ENCODE measurements at places on chromosomes 7 and 10.
A peak's percentile ranks its signal among the peaks of the same experiment; 100 is the strongest.

GRCh38 chr10:11824376-11824775, 1.2 kb downstream of the PROSER2 start:
- DNase-seq: no peak

GRCh38 chr7:18400726-18401125, 94.8 kb upstream of the HDAC9 start:
- DNase-seq: no peak

GRCh38 chr7:143299840-143300239, 11.7 kb downstream of the CASP2 start:
- DNase-seq: peak; percentile 19

- DNase-seq: no peak
Observed at GRCh38 chr10:111716032-111716431, 467.5 kb downstream of the GPAM start.

GRCh38 chr7:134201569-134202261, 74.6 kb downstream of the LRGUK start:
- no peak for DNase-seq

GRCh38 chr10:122796796-122797195, 48.9 kb downstream of the CUZD1 start:
- no peak for DNase-seq

GRCh38 chr7:19665399-19666008, 43.3 kb downstream of the POLR1F start:
- peak; percentile 2 for DNase-seq

DNA sequence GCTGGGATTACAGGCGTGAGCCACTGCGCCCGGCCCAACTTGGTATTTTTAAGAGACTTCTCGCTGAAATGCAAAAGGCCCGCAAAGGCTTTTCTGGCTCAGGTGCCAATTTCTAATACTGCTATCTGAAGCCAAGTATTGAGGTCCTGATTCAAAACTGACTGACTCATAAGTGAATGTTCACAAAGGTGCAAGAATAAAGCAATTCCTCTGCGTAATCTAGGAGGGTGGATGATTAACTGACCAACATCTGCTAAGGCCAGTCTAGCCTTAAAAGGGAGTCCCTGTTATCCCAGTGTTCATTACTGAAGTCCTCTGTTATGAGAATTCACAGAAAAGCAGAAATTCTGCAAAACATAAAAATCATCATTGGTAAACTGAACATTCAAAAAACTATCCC, 111.4 kb downstream of the SRPK2 start:
- no peak for DNase-seq

GRCh38 chr7:5455175-5455574, 31.5 kb upstream of the TNRC18 start:
- no peak for DNase-seq

DNA sequence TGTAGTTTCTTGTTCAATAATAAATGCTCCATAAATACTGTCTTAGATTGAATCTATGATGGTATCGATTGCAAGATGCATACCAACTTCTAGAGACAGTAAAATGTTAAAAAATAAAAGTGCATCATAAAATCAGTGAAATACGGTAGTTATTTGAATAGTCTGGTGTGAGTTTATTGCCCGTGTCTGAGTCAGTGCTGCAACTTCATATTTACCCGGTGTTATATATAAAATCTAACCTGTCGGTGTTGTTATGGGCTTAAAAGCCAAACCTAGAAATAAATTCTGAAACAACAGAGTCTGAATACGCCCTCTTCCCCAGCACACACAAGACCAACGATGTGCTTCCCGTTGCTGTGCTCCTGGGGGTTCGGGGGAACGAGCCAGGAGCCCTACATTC, 16.3 kb downstream of the MACROH2A2 start:
- no peak for DNase-seq

DNA sequence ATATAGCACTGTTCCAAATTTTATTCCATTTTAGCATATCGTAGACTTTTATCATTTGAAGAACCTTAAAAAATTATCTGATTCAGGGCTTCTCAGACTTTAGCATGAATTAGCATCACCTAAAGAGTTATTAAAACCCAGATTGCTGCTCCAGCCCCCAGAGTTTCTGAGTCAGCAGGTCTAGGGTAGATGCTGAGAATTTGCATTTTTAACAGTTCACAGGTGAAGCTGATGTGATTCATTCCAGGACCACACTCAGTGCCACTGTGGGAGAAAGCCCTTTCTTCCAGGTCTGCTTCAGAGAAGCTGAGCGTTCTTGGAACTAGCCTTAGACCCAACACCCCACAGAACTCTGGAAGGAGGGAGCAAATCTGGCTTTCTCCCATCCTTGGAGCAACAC, 174.1 kb upstream of the YAE1 start:
- DNase-seq: no peak

- no peak for DNase-seq
Observed at GRCh38 chr7:36153571-36154097, 580 bp downstream of the EEPD1 start.

DNA sequence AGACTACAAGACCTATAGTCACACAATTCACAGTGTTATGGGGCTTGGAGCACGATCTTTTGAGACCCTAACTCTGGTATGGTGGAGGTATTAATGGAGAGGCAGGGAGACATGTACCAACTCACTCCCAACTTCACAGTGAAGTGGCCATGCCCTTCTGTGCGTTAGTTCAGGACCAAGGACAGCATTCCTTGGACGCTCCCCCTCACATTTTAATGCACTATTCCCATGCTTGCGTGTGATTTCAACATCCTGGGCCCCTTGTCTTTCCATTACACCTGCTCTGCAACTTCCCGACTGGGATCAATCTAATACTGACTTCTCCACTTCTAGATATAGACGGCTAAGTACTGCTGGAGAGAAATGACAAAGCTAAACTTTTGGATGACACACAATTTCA, 72.7 kb downstream of the PLCE1 start:
- DNase-seq: no peak

- DNase-seq: no peak
Observed at GRCh38 chr10:92208157-92208720, 82.6 kb downstream of the CPEB3 start.

- no peak for DNase-seq
Observed at GRCh38 chr7:132511387-132511786, 64.9 kb downstream of the PLXNA4 start.

DNA sequence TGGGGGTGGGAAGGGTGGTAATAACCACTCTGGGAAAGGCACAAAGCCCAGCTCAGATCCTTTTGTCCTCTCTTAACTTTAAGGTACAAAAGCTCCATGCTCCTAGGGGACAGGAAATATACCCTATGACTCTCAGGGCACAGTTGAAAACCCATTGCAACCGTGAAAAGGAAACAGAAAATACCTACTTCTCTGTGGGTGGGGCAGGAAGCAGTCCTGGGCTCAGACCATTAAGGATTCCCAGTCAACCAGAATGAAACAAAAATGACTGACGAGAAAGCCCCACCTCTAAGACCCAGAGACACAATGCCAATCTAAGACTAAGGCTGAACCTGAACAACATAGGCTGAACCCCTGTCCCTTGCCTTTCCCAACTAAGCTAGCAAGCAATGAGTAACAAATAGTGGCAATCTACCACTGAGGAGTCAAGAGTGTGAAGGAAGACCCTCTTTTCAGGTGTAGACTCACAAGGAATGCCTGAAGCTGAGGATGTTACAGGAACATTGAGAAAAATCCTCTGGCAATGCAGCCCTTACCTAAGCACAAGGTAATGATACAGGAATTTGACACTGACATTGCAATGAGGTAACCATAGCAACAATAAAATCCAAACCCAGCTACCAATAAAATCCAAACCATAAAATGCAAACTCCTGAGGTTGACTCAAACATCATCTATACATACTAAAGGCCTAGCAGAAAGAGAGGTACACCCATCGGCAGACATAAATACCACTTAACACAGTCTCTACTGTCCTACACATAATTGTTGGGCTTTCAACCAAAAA, 380.1 kb downstream of the HPSE2 start:
- DNase-seq: no peak

DNA sequence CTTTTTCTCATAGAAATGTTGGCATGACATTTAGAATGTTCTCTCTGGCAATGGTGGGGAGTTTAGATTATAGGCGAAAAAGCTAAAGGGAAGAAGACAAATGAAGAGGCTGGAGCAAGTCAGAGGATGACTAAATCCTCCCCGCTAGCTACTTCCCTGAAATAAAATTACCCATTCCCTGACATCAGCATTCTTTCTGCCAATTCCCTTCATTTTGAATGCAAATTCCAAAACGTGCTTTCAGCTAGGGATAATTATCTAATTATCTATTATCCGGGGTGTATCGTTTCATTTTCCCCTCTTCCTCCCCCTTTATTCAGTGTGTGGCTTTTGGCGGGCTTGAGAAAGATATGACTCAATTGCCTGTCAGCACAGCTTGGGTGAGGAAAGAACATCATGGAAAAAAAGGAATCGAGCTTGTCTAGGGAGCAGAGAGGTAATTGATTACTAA, 672.3 kb downstream of the TNS3 start:
- no peak for DNase-seq

GRCh38 chr7:116772926-116773749, 89.2 kb upstream of the CAPZA2 start:
- no peak for DNase-seq

GRCh38 chr7:147079083-147079482, 962.5 kb downstream of the CNTNAP2 start:
- DNase-seq: no peak

GRCh38 chr10:14422431-14422830, 91.7 kb upstream of the FRMD4A start:
- DNase-seq: no peak

- DNase-seq: no peak
Observed at GRCh38 chr7:99920149-99920548, 819 bp upstream of the TRIM4 start.

DNA sequence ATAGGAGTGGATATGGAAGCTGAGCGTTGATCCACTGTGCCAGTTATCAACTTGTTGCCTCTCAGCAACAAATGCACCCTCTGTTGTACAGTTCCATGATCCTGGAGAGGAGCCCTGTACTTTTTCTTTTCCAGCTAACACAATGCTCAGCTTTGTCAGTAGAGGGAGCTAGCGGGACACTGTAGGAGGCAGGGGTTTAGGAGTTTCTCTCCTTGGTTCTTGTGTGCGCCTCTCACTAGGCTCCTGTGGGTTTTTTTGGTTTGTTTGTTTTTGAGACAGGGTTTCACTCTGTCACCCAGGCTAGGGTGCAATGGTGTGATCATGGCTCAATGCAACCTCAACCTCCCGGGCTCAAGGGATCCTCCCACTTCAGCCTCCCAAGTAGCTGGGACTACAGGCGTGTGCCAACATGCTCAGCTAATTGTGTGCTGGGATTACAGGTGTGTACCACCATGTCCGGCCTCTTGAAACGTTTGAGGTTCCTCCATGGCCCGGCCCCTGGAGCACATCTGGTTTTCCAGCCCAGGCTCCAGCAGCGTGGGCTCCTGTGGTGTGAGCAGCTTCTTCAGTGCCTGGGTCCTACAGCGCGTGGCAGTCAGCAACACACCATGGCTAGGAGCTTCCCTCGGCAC, 12.0 kb upstream of the MARVELD1 start:
- DNase-seq: peak; percentile 63

- DNase-seq: no peak
Observed at GRCh38 chr10:60464659-60465058, 75.0 kb upstream of the ANK3 start.

DNA sequence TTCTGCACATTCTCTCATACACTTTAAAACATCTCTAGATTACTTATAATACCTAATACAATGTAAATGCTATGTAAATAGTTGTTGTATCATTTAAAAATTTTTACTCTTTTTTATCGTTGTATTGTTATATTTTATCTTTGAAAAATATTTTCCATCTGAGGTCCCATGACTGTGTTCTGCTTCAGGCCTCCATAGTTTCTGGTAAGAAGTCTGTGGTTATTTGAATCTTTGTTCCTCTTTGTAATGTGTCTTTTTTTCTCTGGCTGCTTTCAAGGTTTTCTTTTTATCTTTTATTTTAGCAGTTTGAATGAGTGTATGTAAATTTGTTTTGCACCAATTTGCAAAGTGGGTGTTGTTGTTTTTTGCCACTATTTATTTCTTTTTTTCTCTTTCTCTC, 263.1 kb downstream of the RPS24 start:
- DNase-seq: no peak

DNA sequence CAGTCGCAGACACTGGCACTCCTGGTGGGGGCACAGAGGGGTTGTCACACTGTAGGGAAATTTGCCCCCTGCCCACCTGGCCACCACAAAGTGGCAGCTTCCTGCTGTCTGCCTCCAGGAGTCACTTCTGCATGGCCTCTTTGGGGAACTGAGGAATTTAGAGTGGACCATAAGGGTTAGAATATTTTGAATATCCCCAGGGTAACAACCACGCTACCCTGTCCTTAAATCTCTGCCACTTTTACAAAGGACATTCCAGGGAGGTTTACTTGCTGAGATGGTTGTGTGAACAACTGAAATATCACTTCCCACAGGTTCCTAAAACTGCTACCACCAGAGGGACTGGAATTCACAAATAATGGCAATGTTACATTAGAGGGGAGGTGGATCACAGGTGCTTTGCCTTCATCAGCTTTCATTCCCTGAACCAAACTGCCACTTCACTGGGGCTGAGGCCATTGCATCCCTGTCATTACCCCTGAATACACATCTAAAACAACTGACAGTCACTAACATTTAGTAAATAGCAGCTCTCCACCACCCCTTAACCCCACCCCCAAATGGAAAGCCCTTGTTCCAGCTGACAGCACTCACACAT, 88.1 kb upstream of the IFRD1 start:
- DNase-seq: no peak

GRCh38 chr10:4568731-4569130, 257.3 kb upstream of the AKR1E2 start:
- no peak for DNase-seq

DNA sequence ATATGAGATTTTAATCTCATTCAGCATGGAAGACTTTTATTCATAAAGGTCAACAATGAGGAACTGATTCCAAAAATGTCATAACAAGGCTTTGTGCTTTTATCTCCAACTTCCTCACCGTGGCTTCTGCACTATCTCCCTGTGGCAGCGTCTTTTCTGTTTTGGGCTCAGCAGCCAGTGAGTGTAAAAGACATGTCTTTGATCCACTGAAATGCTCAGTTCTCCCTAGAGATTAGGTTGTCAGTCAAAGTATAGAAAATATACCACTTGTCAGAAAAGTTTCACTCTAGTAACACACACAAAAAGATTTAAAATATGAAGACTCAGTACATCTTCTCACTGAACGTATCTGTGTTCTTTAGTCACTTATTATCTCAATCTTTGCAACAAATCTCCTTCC, 901.8 kb upstream of the ZWINT start:
- DNase-seq: no peak

DNA sequence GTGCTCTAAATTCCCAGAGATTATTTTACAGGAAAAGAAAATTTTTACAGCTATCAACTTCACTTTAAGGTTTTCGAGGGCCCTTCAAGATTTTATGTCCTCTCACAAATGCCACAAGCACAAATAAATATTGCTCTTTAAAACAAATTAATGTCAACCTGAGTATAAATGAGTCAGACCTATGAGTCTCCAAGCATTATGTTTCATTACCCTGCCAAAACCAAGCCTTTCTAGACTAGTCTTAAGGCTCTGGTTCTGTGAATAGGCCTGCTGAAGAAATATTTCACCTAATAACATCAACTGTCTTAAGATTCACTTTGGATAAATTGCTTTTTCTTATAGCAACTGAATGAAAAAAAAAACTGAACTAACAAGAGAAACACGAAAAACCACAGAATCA, 153.0 kb downstream of the PDE1C start:
- DNase-seq: no peak
